Brain microvascular endothelial cell (primary cell): ENCODE measurements at places on chromosomes 1 and 21.

GRCh38 chr1:99781798-99782197 is 15.4 kb upstream of the FRRS1 start:
- DNase-seq, result no peak

GRCh38 chr1:73040811-73041210 is 758.5 kb upstream of the NEGR1 start:
- DNase-seq, result no peak

GRCh38 chr1:47205918-47206317 is 16.1 kb upstream of the PDZK1IP1 start:
- no peak for DNase-seq

GRCh38 chr1:41613689-41614574 is 129.4 kb upstream of the EDN2 start:
- DNase-seq, result peak; percentile 43

GRCh38 chr1:114149211-114149610 is 4.5 kb downstream of the SYT6 start:
- no peak for DNase-seq

- no peak for DNase-seq
These were observed 12.6 kb upstream of the STX12 start for GRCh38 chr1:27760426-27760825.

GRCh38 chr1:159646687-159647086 is 59.1 kb downstream of the APCS start:
- no peak for DNase-seq

- no peak for DNase-seq
These were observed 425.0 kb downstream of the SMYD3 start for GRCh38 chr1:246081856-246082668.

DNA sequence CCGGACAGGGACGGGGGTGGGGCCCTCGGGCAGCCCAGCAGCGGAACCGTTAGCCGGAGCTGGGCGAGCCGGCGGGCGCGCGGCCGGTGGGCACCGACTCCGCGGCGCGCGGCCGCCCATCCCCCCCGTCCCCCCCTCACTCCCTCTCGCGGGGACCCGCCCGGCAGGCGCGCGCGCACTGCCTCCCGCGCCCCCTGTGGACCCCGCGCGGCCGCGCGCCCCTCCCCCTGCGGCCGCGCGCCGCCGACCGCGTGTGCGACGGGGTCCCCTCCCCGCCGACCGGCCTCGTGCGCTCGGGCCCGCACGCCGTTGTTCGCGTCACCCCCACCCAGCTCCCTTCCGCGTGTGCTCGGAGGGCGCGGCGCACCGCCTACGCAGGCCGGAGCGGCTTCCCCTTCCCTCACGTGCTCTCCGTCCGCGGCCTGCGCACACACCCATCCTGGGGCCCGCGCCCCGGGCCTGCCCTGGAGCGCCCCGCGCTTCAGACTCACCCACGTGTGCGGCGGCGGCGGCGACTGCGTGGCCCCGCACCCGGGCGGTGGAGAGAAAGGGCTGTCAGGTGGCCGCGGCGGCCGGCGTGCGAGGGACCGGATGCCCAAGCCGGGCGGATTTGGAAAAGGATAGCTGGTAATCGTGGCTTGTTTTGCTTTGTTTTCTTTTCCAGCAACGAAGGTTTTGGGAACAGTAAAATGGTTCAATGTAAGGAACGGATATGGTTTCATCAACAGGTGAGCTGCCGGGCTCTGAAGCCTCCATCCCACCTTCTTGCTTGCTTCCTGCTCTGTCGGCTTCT is 717 bp downstream of the YBX1 start:
- DNase-seq, result no peak

GRCh38 chr1:29960156-29960755 is 723.9 kb downstream of the PTPRU start:
- DNase-seq, result no peak

GRCh38 chr1:104807590-104807989 is 1057.9 kb downstream of the AMY1C start:
- peak; percentile 46 for DNase-seq

DNA sequence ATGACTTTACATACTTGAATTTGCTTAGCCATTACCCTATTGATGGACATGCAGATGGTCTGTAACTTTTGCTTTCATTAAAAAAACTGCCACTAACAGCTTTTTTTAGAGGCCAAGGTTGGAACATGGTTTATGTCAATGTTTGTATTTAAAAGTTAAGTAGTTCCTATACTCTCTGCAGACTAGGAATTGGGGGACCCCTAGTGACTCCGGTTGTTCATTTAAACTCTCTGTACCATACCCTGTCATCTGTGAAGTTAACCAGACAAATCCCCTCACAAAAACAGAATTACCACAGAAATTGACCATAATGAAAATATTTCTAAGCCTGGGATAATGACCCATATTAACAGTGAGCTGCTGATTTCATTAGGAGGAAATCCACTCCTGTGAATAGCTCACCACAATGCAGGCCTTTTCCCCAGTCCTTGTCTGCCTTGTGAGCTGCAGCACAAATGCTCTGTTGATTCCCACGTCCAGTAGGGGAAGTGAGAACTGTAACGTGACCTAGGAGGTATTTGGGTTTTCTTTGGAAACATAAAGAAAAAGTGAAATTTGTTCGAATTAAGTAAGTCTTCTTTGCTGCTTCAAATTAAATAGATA is 30.2 kb upstream of the CD101 start:
- DNase-seq, result no peak

GRCh38 chr1:85798419-85798818 is 90.2 kb upstream of the ZNHIT6 start:
- no peak for DNase-seq

DNA sequence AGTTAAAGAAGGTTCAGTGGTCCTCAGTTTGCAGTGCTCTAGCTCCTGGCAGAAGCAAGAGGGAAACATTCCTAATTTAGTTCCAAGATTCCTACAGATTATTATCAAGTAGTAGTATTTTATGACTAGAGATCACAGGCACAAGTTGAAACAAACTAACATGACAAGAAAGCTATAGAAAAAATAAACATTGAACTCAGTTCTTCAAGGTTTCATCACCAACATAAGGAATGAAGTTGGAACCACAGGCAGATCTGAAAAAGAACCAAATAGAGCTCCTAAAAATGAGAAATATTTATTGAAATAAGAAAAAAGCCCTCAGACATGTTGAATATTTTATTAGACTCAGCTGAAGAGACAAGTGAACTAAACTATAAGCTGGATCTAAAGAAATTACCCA is 40.6 kb downstream of the PDC start:
- no peak for DNase-seq

- DNase-seq, result no peak
These were observed 62.8 kb downstream of the SAMSN1 start for GRCh38 chr21:14483296-14483695.

GRCh38 chr1:2943686-2944260 is 77.5 kb upstream of the ACTRT2 start:
- no peak for DNase-seq

DNA sequence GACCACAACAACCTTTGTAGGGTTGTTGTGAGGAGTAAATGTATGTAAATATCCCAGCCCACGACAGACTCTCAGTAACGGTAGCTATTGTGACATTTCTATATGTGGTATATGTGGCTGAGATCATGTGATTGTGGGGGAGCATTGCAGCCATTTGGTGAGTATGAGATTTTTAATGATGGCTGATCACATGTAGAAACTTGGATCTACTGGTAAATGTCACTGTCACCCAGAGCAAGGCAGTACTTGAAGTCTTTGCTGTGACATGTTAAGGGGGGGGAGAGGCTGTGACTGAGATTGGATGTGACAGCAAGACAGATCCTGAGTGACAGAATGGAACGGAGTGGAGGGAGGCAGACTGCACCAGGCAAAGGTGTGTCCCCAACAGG is 23.9 kb upstream of the MEF2D start:
- no peak for DNase-seq

DNA sequence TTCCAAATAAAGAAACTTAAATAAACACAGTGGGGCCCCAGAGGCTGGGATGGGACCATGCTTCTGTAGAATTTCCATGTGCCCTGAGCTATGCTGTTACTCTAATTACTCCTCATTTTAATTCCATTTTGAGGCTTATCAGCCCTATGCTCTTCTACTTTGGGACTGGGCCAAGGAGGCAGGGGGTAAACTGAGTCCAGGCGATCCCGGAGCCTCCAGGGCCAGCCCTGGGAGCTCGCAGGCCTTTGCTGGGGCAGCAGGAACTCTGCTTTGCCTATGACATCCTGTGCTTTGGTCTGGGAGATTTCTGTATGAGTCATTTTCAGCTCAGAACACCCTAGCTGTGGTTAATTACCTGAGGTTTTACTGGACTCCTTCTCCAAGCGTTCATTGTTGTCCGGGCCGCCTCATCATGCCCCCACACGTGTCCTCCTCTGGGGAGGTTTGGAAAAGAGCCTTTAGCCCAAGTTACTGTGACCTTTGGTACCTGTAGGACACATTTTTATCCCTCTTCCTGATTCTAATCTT is 95.7 kb downstream of the RHOU start:
- DNase-seq, result peak; percentile 37

GRCh38 chr21:14526836-14527695 is 19.0 kb downstream of the SAMSN1 start:
- no peak for DNase-seq

GRCh38 chr1:229984992-229985612 is 81.9 kb upstream of the GALNT2 start:
- no peak for DNase-seq

DNA sequence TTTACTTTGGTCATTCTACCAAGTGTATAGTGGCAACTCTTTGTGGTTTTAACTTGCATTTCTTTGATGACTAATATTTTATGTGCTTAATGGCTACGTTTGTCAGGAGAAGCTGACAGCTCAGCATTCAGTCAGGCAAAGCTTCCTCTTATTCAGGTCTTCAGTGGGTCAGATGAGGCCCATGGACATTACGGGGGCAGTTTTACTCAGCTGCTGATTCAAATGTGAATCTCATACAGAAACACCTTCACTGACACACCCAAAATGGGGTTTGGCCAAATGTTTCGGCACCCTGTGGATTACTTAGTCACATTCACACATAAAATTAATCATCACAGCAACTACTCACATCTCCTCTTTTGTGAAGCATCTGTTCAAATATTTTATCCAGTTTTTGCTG is 104.9 kb upstream of the PLD5 start:
- no peak for DNase-seq

DNA sequence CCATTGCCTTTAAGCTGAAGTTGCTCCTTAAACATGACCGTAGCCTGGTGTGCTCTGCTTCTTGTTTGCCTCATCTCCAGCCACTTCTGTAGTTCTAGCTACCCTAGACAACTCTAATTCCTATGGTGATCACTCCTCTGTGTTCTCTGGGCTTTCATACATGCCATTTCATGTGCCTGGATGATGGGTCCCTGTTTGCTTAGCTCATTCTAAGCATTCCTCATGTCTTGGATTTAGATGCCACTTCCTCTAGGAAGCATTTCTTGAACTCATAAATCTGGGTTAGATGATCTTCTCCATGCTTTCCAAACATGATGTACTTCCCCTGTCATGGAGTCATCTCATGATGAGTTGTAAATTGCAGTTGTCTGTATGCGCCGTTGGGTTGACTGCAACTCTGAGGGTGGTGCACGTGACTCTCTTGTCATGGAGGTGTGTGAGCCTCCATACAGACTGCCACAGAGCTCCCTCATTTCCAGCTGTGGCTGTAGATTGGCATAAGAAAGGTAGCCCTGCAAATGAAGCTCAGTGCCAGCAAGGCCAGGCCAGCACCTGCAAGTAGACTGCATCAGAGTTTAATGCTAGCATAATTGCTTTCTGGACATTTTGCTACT is 77.2 kb downstream of the LAMC1 start:
- no peak for DNase-seq
